ENCODE measurements at places on chromosomes 4 and X.
A peak's percentile ranks its signal among the peaks of the same experiment; 100 is the strongest.

DNA sequence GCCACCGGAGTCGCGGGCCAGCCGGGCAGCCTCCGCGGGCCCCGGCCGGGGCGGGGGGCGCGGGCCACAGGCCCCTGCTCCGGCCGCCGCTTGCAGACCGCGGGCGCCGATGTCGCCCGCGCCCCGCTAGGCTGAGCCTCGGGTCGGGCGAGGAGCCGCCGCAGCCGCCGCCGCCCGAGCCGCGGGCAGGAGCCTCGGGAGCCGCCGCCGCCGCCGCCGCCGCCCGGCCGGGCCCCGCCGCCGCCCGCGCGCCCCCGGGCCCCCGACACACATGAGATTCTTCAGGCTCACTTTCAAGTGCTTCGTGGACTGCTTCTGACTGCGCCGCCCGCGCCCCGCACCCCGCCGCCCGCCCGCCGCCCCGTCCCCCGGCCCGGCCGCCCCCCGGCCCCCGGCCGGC lies 345 bp downstream of the SLC6A8 start:
- no peak for DNase-seq

DNA sequence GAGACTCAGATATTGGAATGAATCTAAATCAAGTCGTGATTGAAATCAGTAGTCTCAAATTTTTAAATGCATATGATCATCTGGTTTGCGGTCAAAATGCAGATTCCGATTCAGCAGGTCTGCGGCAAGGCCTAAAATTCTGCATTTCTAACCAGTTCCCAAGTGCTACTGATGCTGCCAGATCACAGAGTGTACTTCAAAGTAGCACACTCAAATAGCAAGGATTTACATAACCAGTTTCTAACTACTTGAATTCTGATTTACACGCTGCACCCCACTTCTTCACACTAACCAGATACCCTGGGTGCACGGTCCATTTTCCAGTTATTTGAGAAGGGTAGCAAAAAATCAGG lies 752 bp downstream of the MBTPS2 start:
- DNase-seq: peak; percentile 24

GRCh38 chrX:623599-624315 lies 6.8 kb upstream of the SHOX start:
- no peak for DNase-seq

DNA sequence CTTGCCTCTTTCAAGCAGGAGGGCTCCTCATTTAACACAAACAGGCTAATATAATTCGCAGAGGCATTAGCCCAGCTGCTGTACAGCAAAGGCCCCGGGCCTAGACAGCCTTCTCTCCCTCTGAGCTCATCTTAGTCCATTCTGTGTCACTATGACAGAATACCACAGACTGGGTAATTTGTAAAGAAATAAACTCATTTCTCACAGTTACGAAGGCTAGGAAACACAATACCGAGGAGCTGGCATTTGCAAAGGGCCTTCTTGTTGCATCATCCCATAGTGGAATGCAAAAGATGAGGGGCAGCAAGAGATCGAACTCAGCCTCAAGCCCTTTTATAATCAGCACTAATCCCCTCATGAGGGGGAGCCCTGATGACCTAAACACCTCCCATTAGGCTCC lies 48.5 kb downstream of the TSPAN5 start:
- DNase-seq: no peak

DNA sequence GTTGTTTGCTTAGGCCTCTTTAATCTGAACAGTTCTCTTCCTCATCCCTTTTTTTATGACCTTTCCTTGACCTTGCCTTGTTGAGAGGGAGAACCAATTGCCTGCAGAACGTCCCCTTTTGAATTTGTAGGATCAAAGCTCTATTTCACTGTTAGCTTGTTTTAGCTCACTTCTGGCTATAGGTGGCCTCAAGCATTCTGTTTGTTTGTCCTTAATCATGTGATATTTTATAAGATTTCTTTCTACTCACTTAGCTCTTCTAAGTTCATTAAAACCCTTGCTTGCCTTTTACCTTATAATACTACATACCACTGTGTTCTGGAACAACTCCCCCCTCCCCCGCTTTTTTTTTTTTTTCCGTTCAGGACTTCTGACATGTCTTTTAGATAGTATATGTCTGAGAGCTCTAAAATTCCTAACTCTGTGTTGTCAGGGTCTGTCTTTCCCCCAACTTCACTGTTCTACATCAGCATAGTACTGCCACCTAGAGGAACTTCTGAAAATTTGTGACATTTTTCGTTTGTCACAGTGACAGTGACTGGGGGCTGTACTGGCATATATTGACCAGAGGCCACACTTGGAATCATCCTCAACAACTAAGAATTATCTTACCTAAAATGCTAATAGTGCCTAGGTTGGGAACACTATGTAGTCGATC lies 128.5 kb downstream of the LARP7 start:
- DNase-seq: peak; percentile 65

DNA sequence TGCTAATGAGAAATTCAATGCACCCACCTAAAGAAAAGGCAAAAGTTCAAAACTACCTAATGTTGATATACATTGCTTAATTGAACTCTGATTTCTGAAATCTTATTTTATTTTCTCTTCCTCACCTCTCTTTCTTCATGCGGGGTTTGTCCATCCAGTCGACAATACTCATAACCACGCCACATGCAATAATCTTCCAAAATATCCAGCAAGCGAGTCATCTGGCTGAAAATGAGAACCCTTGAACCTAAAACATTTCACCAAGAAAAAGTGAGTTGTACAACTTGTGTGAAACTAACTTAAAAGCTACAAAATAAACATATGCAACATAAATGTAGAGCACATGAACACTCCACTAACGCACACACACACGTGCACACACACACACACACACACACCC lies 26.7 kb downstream of the SMARCA1 start:
- DNase-seq: no peak

DNA sequence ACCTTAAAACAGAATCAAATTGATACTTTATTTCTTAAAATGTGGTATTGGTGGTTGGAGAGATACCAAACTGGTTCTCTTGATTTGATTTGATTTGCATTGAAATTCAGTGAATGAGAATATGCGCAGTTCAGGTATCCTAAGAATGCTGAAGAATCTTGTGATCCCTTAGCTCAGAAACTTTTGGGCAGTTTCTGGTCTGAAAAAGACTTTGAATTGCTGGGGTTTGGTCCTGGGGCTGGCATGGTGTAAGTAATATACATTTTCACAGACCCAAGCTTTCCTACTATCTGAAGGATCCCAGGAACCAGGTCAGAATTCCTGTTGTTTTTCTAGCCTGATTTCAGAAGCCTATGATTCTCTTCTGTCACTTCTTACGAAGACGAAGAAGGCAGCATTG lies 6.6 kb downstream of the RAB33B start:
- DNase-seq: no peak

DNA sequence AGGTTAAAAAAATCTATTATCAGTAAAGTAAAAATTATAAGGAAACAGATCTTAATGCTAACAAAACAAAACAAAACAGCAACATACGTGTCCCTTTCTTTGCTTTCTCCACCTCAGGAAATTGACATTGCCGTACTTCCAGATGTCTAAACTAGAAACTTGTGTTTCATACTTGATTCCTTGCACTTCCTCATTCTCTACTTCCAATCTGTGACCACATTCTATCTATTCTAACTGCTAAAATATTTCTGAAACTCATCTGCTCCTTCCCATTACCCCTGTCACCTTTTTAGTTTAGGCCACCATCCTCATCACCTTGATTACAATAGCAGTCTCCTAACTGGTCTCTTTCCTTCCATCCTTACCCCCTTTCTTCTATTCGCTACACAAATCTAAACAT lies 22.5 kb upstream of the RPA4 start:
- peak; percentile 7 for DNase-seq

GRCh38 chr4:184889666-184890335 lies 64.0 kb upstream of the ACSL1 start:
- DNase-seq: no peak

GRCh38 chr4:70359115-70359661 lies 1.4 kb upstream of the SMR3A start:
- no peak for DNase-seq

DNA sequence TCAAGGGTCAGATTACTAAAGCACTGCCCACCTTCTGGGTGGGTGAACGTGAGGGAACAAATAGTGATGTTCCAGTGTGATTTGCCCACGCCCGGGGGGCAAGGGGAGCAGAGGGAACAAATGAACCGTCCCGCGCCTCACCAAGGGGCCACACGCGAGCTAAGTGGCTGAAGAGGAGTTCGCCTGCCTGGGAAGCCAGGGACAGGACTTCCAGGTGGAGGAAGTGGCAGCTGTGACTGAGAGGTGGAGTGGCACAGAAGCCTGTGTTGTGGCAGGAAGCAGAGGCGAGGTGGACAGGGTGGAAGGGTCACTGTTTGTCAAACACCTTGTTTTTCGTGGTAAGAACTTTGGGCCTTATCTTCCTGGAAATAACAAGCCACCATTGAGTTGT lies 9.0 kb upstream of the SORBS2 start:
- DNase-seq: no peak

DNA sequence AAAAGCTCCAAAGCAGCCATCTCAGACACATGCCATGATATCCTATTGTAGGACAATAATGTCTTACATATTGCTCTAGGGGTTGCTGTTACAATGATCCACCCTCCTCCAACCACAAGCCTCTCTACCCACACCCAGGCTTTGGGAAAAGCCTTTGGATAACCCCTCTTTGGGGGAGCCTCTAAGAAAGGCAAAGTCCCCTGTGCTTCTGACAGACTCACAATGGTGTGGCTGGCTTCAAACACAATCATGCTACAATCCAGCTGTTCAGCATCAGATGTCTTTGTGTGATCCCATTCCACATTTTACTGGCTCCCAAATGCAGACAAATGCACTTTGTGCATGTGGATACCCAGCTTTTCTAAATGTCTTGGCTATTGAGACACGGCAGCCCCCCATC lies 65.9 kb upstream of the CAPN6 start:
- no peak for DNase-seq

DNA sequence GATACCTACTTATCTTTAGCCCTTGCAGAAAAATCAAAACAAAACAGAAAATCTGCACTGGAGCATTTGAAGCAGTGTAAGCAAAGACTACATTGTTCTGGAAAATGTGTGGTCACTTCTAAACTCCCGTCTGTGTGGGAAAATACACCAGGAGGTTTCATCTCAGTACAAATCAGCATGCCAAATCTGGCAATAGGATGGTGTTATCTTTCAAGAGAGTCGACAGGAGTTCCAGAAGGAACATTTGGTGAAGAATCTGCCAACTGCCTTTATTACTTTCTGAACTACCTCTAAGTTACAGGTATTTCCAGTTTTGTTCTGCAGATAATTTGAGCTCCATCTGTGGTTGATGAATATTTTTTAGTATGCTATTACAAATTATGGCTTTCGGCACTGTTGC lies 1348.0 kb downstream of the RAPGEF2 start:
- no peak for DNase-seq

Measured in OCI-LY7 (cell line).